Frontal cortex (tissue), 4 donors: ENCODE measurements at places on chromosomes 1 and 21. TPM values are rescaled to one million over a fixed set of nuclear protein-coding genes. Genes with fewer than 3 reads are reported as not detected.

GRCh38 chr1:3109355-3109754 lies 40.4 kb downstream of the PRDM16 start:
- DNase-seq = no peak

DNA sequence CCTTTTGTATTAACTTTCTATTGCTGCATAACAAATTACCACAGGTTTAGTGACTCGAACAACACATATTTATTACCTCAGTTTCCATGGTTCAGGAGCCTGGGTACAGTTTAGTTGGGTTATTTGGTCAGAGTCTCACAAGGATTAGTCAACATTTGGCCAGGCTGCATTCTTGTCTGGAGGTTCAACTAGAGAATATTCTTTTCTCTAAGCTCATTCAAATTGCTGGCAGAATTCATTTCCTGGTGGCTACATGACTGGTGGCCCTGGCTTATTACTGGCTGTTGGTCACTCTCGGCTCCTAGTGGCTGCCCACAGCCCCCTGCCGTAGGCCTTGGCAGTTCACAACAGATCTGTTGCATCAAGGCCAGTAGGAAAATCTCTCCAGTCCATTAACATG lies 81.1 kb upstream of the ADAR start:
- no peak for DNase-seq

- no peak for DNase-seq
Observed at GRCh38 chr21:33492571-33492970, 1.1 kb upstream of the DNAJC28 start.

DNA sequence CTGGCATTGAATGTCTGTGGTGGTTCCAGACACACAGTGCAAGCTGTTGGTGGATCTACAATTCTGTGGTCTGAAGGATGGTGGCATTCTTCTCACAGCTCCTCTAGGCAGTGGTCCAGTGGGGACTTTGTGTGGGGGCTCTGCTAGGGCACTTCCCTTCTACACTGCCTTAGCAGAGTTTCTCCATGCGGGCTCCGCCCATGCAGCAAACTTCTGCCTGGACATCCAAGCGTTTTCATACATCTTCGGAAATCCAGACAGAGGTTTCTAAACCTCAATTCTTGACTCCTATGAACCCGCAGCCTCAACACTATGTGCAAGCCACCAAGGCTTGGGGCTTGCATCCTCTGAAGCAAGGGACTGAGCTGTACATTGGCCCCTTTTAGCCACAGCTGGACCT lies 43.0 kb downstream of the RGS18 start:
- DNase-seq = no peak

DNA sequence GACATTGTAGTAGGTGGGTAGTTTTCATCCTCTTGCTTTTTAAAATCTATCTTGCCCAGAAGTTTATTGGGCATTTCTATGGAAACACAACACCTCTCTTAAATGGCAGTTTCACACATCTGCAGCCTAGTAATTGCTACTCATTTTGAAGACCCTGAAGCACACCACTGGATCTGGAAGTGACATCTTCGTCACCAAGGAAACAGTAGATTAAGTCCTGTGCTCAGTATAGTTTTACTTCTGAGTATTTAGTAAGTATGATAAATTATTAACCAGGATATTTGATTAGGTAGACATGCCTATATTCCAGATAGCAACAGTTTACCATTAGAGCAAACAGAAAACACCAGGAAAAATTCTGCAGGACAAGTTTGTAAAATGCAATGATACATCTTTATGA lies 48.7 kb downstream of the UCK2 start:
- DNase-seq = no peak

The SYPL2 gene
- not detected for total RNA-seq

DNA sequence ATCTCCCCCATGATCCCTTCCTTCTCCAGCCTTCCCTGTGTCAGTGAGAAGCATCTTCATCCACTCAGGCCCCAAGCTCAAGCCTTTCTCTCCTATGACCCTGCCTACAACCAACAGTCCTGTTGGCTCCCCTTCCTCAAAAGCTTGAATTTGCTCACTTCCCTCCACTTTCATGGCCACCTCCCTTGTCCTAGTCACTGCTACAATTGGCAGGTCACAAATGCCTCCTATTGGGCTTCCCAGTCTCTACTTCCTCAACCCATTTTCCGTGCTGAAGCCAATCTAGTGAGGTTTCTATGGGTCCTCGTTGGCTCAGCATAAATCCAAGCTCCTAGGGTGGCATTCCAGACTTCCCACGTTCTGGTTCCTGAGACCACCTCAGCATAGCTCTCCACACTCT lies 40.2 kb upstream of the SLC6A9 start:
- no peak for DNase-seq

- peak; percentile 52 for DNase-seq
Observed at GRCh38 chr1:165592945-165593823, 37.9 kb upstream of the MGST3 start.

- DNase-seq = no peak
Observed at GRCh38 chr1:198903621-198904020, 264.8 kb downstream of the PTPRC start.

The FMO2 gene
- 0.41 TPM for total RNA-seq
